ENCODE measurements at places on chromosomes 7 and 10. TPM values are rescaled to one million over a fixed set of nuclear protein-coding genes. Genes with fewer than 3 reads are reported as not detected.

DNA sequence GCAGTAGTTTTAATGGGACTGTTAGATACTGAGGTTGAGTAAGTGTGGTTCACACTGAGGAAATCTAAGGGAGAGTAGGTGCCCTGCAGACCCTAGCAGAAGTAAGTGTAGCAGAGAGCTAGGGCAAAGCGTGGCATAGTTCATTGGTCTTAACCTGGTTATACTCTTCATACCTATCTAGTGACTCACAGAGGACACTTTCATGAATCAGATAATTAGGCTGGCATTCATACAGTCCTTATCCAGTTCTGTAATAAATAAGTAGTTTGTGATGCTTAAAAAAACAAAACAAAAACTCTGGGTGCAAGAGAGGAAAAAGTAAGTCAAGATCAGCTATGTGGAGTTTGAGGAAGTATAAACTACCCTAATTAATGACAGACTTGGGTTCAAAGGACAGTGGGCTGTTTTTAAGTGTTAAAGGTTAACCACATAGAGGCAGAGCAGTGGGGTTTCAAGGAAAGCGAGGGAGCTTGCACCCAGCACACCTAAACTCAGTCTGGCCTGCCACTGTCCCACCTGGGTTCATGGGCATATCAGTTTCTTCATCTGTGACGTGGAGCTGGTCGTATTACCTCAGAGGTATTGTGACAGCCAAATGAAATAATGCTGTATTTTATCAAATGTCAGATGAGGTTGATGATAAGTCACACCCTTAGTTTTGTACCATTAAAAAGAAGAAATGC, 27.1 kb downstream of the LMTK2 start:
- DNase-seq: peak; percentile 19

- DNase-seq: no peak
Measured at GRCh38 chr10:60093317-60093716, 187.0 kb upstream of the CCDC6 start.

GRCh38 chr7:157657741-157658740, 321.2 kb downstream of the DNAJB6 start:
- DNase-seq: no peak

GRCh38 chr7:154853063-154853726, 149.7 kb downstream of the PAXIP1 start:
- no peak for DNase-seq

DNA sequence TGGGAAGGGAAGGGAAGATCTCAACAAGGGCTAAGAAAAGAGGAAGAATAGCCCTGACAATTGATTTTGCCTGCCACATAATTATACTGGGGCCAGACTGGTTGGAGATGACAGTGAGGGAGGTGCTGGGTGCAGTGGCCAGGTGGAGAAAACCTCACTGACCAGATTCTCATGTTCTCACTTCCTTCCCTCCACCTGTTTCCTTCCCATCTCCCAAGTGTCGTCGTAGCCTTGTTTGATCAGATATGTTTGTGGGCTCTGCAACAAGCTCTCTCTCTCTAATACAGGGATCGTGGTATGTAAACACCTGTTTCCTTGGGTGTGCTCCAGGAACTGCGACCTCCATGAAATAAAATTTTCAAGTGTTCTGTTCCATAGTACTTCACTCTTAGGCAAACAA, 60.2 kb downstream of the VCL start:
- no peak for DNase-seq

GRCh38 chr10:100710151-100710871, 35.1 kb upstream of the PAX2 start:
- DNase-seq: no peak

DNA sequence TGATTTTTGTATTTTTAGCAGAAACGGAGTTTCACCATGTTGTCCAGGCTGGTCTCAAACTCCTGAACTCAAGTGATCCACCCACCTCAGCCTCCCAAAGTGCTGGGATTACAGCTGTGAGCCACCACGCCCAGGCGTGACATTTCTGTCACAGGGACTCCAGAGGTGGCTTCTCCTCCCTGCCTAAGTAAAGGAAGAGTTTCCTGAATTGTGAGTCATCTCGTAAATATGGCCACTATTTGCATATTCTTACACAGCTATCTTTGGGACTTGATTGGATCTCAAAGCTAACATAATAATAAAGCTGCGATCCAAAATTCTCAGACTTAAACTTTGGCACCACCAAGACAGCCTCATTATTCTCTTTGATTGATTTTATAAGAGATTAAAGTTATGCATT, 50.1 kb downstream of the ADARB2 start:
- DNase-seq: no peak

DNA sequence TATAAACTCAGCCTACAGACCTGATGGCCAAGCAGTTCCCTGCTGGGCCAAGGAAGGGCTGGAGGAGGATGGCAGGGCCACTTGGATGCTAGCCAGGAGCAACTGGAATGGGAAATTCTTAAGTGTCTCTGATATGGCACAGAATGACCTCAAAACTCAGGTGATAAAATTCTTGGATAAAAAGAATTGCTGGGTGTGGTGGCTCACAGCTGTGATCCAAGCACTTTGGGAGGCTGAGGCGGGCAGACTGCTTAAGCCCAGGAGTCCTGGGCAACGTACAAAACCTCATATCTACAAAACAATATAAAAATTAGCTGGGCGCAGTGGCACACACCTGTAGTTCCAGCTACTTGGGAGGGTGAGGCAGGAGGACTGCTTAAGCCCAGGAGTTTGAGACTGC, 14.0 kb upstream of the PKD1L1 start:
- DNase-seq: no peak

DNA sequence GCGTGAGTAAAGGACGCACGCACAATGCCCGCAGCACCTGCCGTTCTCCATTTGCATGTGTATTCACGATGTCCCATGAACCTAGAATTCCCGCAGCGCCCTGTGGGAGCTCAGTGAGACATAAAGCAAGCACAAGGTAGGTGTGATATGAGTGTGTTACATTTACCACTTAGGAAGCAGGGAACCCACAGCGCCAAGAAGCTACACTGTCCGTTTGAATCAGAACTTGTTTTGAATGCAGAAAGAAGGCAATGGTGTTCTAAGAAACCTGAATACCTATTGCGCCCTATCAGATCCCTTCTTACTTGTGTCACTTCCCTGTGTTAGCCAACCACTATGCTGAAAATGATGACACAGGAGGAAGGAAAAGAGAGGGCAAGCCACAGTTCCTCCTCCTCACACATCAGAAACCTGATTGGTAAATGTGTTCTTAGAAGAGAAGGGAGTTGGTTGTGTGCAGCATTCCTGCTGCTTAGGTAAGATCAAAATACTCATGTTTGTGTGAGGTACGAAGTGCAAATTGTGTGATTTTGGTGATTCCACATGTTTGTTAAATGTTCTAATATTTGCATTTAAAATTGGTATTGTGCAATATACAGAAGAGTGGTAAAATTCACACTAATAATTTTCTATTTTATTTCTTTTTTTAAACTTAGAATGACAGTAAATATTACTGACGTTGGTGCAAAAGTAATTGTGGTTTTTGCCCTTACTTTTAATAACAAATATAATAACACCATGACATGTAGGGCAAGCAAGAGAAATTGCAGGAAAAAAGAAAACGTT, 185.4 kb downstream of the SEC23IP start:
- no peak for DNase-seq

DNA sequence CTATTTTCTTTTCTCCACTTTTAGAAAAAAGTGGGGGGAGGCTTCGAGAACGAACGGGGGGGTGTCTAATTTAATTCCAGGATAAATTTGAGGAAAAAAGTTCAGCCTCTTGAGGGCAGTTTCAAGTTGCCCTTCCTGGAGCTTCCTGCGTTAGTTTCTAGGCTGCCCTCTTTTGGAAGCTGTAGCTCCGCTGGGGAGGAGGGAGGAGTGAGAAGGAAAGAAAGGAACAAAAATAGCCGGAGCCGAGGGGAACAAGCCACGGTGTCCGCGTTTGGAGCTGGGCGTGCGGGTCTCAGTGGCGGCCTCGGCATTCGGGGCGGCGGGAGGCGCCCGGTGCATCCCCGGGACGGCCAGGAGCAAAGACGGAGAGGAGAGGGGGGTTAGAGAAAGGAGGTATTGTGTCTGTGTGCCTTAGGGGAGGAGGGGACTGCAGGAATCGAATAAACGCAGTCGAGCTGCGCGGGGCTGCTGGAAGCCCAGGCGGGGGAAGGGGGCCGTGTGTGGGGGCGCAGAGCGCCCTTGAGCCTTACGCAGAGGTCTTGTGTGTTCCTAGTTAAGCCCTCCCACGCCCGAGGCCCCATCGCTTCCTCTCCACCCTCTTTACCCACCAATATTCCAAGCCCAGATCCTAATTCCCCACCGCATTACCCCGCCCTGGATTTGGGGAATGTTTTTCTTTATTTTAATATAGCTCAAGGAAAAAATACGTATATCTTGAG, 2.0 kb upstream of the TNRC18 start:
- peak; percentile 88 for DNase-seq

GRCh38 chr10:72690071-72690755, 1.7 kb upstream of the MCU start:
- no peak for DNase-seq

DNA sequence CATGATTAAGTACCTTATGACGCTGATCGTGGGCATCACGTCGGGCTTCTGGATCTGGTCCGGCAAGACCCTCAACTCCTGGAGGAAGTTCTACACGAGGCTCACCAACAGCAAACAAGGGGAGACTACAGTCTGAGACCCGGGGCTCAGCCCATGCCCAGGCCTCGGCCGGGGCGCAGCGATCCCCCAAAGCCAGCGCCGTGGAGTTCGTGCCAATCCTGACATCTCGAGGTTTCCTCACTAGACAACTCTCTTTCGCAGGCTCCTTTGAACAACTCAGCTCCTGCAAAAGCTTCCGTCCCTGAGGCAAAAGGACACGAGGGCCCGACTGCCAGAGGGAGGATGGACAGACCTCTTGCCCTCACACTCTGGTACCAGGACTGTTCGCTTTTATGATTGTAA, 2.5 kb downstream of the FZD1 start:
- DNase-seq: no peak

DNA sequence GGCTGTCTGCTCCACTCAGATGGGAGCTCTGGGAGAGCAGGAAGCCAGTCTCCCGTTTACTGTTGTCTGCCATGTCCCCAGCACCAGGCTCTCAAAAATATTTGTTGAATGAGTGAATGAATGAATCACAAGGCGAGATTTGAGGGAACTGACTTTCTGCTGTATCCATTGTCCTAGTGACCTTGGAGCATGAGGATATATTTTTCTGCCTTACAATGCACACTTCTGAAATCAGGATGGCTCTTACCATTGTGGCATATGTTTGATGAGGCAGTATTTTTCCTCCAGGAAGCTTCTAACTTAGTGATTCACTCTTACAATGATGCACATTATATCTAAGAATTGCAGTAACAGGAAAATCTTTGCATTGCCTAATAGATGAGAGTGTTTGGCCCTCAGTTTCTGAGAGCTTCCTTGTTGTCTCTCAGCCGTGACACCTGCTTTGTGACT, 136.4 kb downstream of the RPS24 start:
- DNase-seq: no peak

GRCh38 chr7:131628634-131629033, 72.2 kb upstream of the PODXL start:
- no peak for DNase-seq

GRCh38 chr10:70352401-70353097, 29.9 kb downstream of the LRRC20 start:
- no peak for DNase-seq

- no peak for DNase-seq
Measured at GRCh38 chr10:59099481-59099880, 77.0 kb upstream of the PHYHIPL start.

GRCh38 chr7:143504937-143505297, 27.2 kb downstream of the TAS2R41 start:
- peak; percentile 52 for DNase-seq

- DNase-seq: no peak
Measured at GRCh38 chr10:102436312-102436711, 3.9 kb upstream of the CUEDC2 start.

DNA sequence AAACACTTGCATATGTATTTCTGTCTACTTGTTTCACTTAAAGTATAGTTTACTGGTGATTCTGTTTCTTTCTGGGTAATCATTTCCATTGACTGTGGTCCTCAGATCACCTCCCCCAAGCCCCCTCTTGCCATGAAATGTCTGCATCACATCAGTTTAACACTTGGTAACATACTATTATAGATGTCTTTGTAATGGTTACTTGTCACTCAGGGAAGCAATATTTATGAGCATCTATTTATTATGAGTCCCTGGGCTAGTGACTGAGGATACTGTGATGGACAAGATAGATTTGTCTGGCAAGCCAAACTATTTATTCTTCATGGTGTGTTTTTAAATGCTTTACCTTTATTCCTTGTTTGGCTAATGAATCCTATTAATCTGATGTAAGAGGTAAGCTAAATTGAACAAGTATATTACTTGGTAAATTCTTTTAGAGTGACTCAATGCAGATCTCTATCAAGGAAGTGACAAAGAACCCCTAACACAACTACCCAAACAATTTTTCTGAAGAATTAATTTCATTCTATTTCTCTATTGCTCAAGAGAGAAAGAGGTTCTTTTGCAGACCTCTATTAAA, 270.9 kb downstream of the RELN start:
- DNase-seq: peak; percentile 66

- no peak for DNase-seq
Measured at GRCh38 chr10:133422223-133422806, 2.1 kb downstream of the SPRN start.

- DNase-seq: no peak
Measured at GRCh38 chr7:101699881-101700823, 71.1 kb upstream of the MYL10 start.

DNA sequence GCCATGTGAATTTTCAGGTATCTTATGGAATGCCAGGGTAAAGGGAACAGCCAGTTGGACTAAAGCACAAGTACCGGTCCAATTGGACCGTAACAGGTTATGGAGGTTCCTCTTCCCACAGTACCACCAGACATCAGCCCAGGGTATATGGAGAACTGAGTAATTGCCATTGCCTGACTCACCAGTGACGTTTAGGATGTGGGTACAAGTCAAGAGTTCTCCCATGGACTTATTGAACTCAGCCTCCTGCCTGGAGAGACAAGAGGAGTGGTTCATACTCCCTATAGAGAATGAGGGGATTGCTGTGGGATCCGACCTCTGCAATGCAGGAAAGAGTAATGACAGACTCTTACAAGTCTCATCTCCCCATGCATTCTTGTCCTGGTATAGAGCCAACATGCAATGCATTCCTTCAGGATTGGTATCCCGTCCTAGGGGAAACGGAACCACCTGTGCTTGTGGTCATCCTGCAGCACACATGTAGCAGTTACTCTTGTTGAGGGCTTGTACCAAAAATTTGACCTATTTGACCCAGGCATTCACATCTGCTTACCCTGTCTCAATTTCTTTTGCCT, 30.7 kb upstream of the ELOVL3 start:
- DNase-seq: no peak

FOXI2 gene
- total RNA-seq: not detected

SMO gene
- 2.3 TPM for total RNA-seq

CDHR3 gene
- total RNA-seq: 1.3 TPM

CTTNBP2 gene
- total RNA-seq: 0.63 TPM

CYP2C8 gene
- total RNA-seq: under 0.01 TPM

FEZF1 gene
- total RNA-seq: not detected

ANXA8L1 gene
- total RNA-seq: not detected
